ENCODE measurements at places on chromosomes 2 and 18. TPM values are rescaled to one million over a fixed set of nuclear protein-coding genes. Genes with fewer than 3 reads are reported as not detected.

DUSP11 gene
- total RNA-seq, result 27.0 TPM

ABCB6 gene
- 26.6 TPM for total RNA-seq

SERPINB5 gene
- not detected for total RNA-seq

- no peak for DNase-seq
- no peaks in the 10 kb centered on the region for H3K36me3 ChIP-seq
- no peak overlapping the region for H3K4me3 ChIP-seq
- H3K27ac ChIP-seq, result no peak overlapping the region
- no peaks in the 10 kb centered on the region for H3K27me3 ChIP-seq
These were observed 71.1 kb downstream of the TDRD15 start for GRCh38 chr2:21194858-21195271.

DNA sequence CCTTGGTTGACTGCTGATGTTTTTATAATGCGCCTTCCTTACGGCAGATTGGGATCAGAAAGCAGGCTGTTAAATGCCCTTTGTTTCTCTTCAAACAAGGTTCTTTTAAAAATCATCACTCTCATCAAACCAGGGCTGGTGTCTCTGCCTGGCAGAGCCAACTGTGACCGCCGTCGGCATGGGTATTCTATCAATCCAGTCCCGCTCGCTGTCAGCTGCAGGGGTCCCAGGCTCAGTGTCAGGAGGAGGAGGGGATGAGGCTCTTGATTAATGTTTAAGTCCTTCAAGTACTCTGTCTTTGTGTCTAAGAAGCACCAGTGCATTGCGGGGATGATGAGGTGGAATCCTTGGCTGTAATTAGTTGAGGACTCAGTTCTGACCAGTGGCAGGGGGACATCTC lies 348.1 kb downstream of the RNF144A start:
- H3K27me3 ChIP-seq, result no peaks in the 10 kb centered on the region
- H3K4me1 ChIP-seq, result no peaks in the 10 kb centered on the region
- no peak overlapping the region for H3K27ac ChIP-seq
- no peaks in the 10 kb centered on the region for H3K36me3 ChIP-seq

- DNase-seq, result peak; percentile 26
- H3K27ac ChIP-seq, result peak overlapping the region; percentile 84
- peak overlapping the region; percentile 96 for H3K4me3 ChIP-seq
- no peaks in the 10 kb centered on the region for H3K36me3 ChIP-seq
These were observed 766 bp downstream of the TMEM17 start for GRCh38 chr2:62505109-62505749.

Measured in endothelial cell of umbilical vein (primary cell).